Transverse colon (tissue), 4 donors: ENCODE measurements at places on chromosomes 11 and 22. TPM values are rescaled to one million over a fixed set of nuclear protein-coding genes. Genes with fewer than 3 reads are reported as not detected.
A peak's percentile ranks its signal among the peaks of the same experiment; 100 is the strongest.

POU2AF2 gene
- 4.4 TPM for total RNA-seq

CHRDL2 gene
- 2.2 TPM for total RNA-seq

MS4A3 gene
- total RNA-seq, result not detected

GRCh38 chr22:17945888-17946648 is 78.3 kb downstream of the MICAL3 start:
- H3K27me3 ChIP-seq, result no peaks in the 10 kb centered on the region
- no peaks in the 10 kb centered on the region for H3K36me3 ChIP-seq
- no peak for DNase-seq

DNA sequence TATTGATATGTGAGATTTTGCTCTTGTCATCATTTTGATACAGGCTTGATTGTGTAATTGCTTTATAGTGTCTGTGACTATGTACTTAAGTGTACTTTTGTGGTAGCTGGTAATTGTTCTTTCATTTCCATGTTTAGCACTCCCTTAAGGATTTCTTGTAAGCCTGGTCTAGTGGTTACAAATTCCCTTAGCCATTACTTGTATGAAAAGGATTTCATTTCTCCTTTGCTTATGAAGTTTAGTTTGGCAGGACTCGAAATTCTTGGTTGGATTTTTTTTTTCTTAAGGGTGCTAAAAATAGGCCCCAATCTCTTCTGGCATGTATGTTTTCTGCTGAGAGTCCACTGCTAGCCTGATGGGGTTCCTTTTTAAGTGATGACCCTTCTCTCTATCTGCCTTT is 346.8 kb downstream of the JRKL start:
- no peaks in the 10 kb centered on the region for H3K27me3 ChIP-seq
- H3K4me1 ChIP-seq, result no peaks in the 10 kb centered on the region
- no peak overlapping the region for H3K27ac ChIP-seq
- no peak for DNase-seq
- H3K36me3 ChIP-seq, result no peaks in the 10 kb centered on the region
- H3K4me3 ChIP-seq, result no peak overlapping the region

GRCh38 chr11:77035580-77035979 is 1.4 kb downstream of the B3GNT6 start:
- peak; percentile 72 for DNase-seq
- H3K27me3 ChIP-seq, result peaks cover 26% of the 10 kb centered on the region
- peak overlapping the region; percentile 20 for H3K4me3 ChIP-seq
- H3K36me3 ChIP-seq, result no peaks in the 10 kb centered on the region
- peaks cover 29% of the 10 kb centered on the region for H3K4me1 ChIP-seq

DNA sequence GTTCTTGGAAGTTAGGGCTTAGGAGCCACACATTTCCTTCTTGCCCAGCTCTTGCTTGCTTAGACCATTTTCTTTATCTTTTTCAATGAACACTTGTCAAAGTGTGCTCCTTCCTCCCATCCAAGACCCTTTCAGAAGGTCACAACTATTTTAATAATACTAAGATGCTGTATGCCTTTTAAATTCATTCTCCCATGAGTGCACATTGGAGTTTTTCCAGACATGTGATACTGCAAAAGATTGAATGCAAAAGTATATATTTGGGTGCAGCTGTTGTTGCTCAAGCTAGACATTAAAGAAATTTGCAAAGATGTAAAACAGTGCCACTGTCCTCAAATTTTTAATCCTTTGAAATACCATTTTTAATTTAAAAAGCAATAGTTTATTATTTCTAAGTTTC is 69.3 kb upstream of the TNRC6B start:
- no peak for DNase-seq
- H3K27ac ChIP-seq, result peak overlapping the region; percentile 28
- H3K36me3 ChIP-seq, result no peaks in the 10 kb centered on the region
- no peaks in the 10 kb centered on the region for H3K27me3 ChIP-seq
- no peak overlapping the region for H3K4me3 ChIP-seq

GRCh38 chr11:122998727-122999366 is 17.2 kb upstream of the BSX start:
- no peak for DNase-seq
- no peak overlapping the region for H3K27ac ChIP-seq
- peaks cover 15% of the 10 kb centered on the region for H3K27me3 ChIP-seq
- H3K36me3 ChIP-seq, result no peaks in the 10 kb centered on the region

GRCh38 chr11:78147807-78148206 is 8.4 kb upstream of the ALG8 start:
- H3K4me3 ChIP-seq, result no peak overlapping the region
- H3K4me1 ChIP-seq, result no peaks in the 10 kb centered on the region
- H3K27me3 ChIP-seq, result no peaks in the 10 kb centered on the region
- no peaks in the 10 kb centered on the region for H3K36me3 ChIP-seq
- no peak overlapping the region for H3K27ac ChIP-seq
- no peak for DNase-seq
